Stimulated activated CD8-positive, alpha-beta memory T cell treated with anti-CD3 and anti-CD28 coated beads, Interleukin-4, amount 100 ng/mL, for 24 hours (primary cell): ENCODE measurements at places on chromosomes 7 and 10.

DNA sequence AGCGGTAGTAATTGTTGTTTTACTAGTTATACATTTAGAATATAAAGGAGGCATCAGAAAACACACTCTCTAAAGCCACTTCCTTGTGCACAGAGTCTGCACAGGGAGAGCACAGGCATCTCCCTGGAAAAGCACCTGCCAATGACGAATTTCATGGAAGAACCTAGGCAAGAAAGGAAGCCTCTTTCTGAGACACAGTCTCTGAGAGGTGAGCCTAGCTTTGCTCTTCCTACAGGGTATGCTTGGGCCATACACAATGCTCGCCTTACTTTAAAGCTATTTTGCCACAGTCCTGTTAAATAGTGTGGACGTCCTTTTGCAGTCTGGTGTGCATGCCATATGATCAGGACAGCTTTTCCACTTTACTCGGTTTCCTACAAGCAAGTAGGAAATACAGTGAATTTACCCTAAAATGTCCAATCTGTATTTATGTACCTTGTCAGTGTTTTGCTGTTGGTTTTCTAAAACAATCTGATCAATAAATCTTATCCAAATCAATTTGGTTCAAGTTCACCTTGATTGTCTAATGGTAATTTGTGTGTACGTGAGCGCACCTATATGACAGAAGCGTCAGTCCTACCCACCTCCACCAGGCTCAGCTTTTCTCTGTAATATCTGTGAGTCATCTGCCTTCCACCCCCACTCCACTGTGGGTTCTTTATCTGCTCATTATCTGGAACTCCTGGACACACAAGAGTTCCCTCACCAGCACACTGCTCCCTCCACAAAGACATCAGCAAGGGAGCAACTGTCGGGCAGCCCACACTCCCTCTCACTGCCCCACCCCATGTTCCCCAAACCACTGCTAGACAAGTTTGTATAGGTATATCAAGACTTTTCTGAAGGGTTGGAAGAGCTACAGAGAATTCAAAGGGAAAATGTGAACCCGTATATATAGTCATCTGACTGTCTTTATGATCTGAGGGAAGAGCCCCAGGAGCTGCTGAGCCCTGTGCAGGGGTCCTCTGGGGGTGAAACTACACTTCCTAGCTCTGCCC lies 65.2 kb downstream of the KLHDC10 start:
- DNase-seq: no peak

GRCh38 chr10:113550365-113550764 lies 2.5 kb upstream of the HABP2 start:
- no peak for DNase-seq

- no peak for DNase-seq
Measured at GRCh38 chr7:44440577-44441078, 49.8 kb downstream of the NUDCD3 start.

DNA sequence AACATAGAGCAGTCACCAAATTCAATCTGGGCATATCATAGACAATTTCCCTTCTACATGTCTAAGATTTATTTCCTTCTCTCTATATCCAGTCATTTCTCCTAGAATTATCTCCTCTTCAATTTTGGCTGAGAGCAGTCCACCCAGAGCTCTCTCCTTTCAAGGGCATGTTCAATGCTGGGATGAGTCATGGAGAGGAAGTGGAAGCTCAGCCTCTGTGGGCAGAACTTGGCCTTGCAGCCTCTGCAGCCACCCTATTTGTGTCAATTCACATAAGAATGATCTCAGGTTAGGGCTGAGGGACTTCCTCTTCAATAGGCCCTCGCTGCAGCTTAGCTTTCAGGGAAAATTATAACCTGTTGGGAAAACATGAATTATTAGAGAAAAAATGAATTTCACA lies 560.8 kb downstream of the POM121L12 start:
- no peak for DNase-seq

GRCh38 chr10:48944171-48944570 lies 4.5 kb upstream of the LRRC18 start:
- DNase-seq: no peak

GRCh38 chr10:6203331-6204062 lies 765 bp downstream of the PFKFB3 start:
- DNase-seq: peak; percentile 35

DNA sequence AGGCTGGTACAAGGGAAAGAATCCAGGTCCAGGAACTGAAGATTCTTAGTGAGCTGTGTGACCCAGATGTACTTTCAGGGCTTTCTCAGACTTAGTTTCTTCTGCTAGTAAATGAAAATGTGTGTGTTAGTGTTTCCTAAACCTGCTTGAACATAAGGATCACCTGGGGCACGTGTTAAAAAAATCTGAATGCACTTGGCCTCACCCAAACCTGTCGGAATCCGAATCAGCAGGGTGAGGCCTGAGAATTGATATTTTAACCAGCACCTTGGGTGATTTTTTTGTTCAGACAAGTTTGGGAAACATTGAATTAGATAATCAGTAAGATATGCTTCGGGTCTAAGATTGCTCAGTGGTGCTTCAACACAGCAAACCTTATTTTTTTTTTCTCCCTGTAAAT lies 59.7 kb downstream of the ZNF365 start:
- DNase-seq: no peak

DNA sequence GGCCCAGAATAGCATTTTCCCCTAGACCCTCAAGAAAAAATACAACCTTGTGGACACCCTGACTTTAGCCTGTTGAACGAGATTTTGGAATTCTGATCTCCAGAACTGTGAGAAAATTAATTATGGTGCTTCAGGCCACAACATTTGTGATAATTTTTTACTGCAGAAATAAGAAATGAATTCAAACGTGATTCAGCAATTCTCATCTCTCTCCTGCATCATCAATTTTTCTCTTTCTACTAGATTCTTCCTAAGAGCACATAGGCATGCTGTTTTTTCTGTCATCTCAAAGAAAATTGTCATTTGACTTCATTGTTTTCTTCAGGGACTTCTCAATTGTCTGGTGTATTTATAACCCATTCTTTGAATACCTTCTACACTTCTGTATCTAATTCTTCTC lies 8.9 kb upstream of the AKR1C2 start:
- DNase-seq: no peak

GRCh38 chr7:120973849-120974248 lies 14.7 kb upstream of the CPED1 start:
- no peak for DNase-seq

DNA sequence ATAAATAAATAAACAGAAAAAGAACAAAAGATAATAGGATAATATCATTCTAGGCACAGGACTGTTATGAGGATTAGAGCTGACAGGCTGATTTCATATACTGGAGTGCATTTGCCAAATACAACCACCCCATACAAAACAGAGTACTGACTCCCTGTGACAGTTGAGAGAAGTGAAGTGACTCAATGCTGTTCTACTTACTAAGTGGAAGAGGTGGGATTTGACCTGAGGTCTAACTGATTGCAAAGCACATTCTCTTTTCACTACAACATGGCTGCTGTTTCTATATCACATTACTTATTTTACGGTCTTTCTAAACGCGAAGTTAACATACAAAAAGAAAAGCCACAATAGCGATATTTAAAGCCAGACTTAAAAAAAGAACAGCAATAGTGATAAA lies 51.4 kb downstream of the ITGB1 start:
- DNase-seq: no peak

- DNase-seq: no peak
Measured at GRCh38 chr10:117222976-117223692, 17.8 kb upstream of the SLC18A2 start.

DNA sequence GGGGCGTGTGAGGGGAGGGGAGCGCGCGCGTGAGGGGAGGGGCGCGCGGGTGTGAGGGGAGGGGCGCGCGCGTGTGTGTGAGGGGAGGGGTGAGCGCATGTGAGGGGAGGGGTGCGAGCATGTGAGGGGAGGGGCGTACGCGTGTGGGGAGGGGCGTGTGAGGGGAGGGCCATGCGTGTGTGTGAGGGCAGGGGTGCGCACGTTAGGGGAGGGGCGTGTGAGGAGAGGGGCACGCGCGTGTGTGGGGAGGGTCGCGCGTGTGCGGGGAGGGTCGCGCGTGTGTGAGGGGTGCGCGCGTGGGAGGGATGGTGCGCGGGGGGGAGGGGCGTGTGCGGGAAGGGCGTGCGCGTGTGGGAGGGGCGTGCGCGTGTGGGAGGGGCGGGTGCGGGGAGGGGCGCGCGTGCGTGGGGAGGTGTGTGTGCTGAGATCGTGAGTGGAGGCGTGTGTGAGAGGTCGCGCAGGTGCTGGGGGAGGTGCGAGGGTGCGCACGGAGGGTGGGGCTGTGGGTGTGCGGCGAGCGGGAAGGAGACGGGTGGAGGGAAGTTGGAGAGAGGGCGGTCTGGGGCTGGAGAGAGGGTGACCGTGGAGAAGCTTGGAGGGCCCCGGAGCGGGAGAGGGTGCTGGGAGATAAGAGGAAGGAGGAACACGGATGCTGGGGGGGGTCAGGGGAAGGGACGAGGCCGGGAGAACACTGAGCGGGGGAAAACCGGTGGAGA lies 19.7 kb downstream of the MXI1 start:
- DNase-seq: peak; percentile 58

DNA sequence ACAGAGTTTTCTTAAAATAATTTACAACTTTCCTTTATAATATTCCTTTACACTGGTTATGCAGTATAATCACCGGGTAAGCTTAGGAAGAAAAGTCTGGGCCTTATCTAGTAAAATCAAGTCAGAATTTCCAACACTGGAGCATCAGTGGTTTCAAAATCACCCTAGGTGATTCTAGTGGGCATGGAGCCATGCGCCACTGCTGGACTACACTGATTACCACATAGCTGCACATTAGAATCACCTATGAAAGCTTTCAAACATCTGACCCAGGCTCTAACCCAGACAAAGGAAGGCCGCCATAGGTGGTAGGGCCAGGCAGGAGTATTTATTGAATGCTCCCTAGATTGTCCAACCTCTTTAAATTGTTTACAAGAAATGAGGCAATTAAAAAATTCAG lies 52.0 kb downstream of the NSUN6 start:
- DNase-seq: no peak

GRCh38 chr7:124489925-124490324 lies 275.7 kb downstream of the GPR37 start:
- DNase-seq: no peak

DNA sequence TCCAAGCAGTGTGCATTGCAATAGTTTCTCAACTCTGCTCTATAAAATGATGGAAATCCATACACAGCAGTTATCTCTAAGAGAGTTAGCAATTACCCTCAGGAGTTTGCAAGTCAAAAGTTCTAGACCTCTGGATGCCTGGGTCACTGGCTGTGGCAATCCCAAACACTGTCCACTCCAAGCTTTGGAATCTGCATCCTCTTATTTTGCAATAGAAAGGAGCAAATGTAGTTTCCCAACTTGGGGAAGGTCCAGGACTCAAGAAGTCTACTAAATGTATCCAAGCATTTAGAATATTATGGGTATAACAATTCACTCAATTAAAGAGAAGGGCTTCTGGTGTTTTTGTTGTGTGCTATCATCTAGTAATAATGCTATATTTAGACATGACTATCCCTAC lies 131.3 kb upstream of the NRP1 start:
- DNase-seq: no peak

- no peak for DNase-seq
Measured at GRCh38 chr10:13698217-13698616, 111.5 kb downstream of the PRPF18 start.

DNA sequence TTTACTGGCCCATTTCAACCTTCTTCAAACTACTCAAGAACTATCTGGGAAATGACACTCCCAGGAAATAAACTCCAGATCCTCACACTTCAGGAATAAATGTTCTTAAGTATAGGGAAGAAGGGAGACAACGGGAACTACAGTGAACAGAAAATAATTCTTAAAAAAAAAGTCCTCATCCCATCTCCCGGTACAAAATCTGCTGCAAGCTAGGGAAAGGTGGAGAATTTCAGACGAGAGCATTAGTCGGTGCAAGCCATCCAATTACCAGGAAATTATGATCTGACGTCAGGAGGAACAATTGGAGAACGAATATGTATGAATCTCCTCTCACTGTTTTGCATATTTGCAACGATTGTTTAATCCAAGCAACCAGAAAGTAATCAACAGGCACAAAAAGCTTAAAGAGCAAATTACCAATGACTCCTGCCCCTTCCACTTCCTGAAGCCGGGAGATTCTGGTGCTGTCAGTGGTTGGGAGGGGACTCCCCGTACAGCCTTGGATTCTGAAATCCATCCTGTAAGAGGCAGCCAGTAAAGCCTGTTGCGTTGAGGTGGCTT lies 15.1 kb upstream of the GATA3 start:
- no peak for DNase-seq

DNA sequence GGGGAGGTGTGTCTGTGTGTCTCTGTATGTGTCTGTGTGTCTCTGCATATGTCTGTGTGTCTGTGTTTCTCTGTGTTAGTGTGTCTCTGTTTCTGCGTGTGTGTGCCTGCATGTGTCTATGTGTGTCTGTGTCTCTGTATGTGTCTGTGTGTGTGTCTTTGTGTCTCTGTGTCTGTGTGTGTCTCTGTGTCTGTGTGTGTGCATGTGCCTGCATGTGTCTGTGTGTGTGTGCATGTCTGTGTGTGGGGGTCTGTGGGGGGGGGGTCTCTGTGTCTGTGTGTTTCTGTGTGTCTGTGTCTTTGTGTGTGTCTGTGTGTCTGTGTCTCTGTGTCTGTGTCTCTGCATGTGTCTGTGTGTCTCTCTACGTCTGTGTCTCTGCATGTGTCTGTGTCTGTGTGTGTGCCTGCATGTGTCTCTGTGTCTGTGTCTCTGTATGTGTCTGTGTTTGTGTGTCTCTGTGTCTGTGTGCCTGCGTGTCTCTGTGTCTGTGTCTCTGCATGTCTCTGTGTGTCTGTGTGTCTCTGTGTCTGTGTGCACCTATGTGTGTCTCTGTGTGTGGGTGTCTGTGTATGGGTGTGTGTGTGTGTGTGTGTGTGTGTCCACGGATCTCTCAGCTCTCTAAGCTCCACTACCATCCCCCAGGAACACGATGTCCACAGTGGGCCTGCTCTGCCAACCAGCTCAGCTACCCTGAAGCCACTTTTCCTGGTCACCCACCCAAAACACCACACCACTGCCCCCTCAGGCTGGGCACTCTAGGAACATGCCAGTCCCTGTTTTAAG lies 41.7 kb downstream of the RASGEF1A start:
- DNase-seq: no peak

DNA sequence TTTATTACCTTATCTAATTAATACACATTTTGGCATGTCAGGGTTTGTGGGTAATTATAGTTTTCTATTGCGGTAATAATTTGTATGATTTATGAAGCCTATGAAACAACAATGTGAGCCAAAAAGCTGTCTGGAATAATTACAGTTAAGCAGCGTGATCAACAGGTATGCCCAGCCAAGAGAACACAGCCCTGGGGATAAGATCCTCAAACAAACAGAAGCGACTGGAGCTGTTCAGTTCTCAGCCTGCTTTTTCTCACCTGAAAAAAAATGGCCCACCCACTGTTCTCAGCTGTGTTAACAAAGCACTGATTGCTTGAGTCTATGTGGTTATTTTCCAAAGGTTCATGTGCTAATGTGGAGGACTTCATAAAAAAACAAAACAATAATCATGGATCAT lies 855.8 kb downstream of the GATA3 start:
- DNase-seq: no peak

DNA sequence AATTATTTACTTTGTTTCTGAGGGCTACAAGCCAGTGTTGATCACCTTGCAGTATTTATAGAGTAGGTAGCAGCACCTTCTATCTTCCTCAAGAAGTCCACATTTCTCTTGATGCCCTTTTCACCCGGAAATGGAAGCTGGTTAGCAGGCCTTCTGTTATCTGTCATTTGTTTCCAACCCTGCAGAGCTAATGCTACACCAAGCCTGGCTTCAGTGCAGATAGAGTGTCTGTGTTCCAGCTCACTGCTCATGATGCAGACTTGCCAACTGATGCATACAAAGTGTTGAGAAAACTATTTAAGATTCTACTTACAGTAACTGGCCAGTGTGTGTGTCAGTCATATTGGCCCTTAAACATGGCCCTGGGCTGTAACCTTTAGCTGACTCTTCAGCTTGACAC lies 301.0 kb downstream of the LHFPL3 start:
- no peak for DNase-seq

- DNase-seq: no peak
Measured at GRCh38 chr10:92567952-92568600, 5.8 kb downstream of the IDE start.
